Activated effector memory CD4-positive, alpha-beta T cell treated with anti-CD3 and anti-CD28 coated beads, Interleukin-2, amount 50 U/mL, for 16 hours (primary cell): ENCODE measurements at places on chromosomes 4 and X.

GRCh38 chr4:73964862-73965611 is 16.8 kb downstream of the PF4 start:
- DNase-seq = no peak

GRCh38 chr4:15004739-15005301 is 2.5 kb downstream of the CPEB2 start:
- DNase-seq = peak; percentile 83

DNA sequence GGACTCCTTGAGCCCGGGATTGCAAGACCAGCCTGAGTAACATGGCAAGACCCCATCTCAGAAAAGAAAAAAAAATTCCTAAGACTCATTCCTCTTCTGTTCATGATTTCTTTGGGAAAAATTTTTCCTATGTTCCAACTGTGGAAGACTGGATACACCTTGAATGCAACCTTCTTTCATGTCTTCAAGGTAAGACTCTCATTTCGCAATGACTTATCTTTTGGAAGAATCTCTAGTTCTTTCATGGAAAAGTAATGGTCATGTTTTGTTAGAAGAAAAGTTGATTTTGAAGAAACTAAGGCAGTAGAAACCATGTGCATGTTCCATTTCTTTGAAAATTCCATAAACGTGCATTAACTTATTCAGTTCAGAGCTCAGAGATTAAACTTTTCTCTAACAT is 26.0 kb upstream of the BBS12 start:
- DNase-seq = no peak

DNA sequence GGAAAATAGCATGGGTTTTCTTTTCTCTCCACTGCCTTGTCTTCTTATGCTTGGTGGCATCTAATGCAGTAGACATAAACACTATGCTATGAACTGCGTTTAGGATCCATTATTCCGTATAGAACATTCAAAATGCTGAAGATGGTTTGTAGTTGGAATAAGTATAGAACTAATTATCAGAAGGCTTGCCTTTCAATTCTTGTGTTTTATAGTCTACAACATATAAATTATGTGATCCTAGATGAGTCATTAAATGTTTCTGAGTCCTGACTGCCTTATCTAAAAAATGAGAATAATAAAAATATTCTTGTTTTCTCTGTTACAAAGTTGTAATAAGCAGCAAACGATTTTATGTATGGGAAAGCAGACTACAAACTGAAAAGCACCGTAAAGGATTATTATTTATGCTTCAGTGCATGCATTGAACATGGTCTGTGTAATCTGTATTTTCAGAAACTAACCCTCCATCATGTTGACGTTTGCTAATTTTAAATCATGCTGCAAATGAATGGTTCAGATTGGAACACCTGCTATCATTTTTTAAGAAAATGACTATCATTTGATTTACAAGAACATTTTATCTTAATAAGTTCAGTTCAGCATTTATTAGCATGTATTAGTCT is 335.9 kb upstream of the AADAT start:
- no peak for DNase-seq

DNA sequence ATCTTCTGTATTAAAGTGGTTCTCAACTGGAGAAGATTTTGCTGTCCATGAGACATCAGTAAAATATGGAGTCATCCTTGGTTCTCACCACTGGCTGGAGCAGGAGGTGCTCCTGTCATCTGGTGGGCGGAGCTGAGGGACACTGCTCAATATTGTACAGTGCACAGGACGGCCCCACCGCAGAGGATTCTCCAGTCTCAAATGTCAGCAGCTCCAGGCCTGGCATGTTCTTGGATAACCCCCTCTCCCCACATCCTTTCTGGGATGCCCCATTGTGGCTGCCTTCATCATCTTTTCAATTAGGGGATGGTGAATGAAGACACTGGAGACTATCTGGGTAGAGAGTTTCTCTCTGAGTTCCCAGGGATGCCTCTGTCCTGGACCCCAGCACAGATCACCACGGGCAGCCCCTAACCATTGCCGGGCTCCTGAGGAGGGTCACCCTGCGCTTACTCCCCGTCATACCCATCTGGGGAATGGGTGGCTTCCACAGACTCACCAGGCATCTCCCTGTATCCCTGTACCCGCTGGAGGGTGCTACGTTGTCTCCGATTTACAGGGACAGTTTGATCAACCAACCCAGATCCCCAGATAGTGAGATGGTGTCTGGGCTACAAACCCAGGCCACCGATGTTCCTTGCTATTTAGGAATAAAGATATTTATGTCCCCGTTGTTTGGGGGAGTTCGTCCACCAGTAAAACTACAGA is 21.9 kb upstream of the P2RY8 start:
- DNase-seq = peak; percentile 53

DNA sequence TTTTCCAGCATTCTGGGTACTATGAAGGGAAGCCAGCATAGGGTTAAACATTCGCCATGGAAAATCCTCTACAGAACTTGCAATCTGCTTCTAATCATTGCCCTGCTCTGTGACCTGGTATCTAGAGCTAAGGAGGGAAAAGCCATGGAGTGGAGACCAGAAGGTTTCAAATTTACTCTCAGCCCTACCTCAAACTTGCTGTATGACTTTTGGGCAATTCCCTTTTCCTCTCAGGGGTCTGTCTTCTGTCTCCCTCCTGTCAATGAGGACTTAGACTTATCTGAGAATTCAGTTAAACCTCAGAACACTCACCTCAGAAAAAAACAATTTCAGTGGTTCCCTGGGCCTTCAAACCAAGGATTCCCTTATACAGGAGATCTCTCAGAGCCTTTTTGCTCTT is 29.1 kb downstream of the ARHGEF9 start:
- no peak for DNase-seq

DNA sequence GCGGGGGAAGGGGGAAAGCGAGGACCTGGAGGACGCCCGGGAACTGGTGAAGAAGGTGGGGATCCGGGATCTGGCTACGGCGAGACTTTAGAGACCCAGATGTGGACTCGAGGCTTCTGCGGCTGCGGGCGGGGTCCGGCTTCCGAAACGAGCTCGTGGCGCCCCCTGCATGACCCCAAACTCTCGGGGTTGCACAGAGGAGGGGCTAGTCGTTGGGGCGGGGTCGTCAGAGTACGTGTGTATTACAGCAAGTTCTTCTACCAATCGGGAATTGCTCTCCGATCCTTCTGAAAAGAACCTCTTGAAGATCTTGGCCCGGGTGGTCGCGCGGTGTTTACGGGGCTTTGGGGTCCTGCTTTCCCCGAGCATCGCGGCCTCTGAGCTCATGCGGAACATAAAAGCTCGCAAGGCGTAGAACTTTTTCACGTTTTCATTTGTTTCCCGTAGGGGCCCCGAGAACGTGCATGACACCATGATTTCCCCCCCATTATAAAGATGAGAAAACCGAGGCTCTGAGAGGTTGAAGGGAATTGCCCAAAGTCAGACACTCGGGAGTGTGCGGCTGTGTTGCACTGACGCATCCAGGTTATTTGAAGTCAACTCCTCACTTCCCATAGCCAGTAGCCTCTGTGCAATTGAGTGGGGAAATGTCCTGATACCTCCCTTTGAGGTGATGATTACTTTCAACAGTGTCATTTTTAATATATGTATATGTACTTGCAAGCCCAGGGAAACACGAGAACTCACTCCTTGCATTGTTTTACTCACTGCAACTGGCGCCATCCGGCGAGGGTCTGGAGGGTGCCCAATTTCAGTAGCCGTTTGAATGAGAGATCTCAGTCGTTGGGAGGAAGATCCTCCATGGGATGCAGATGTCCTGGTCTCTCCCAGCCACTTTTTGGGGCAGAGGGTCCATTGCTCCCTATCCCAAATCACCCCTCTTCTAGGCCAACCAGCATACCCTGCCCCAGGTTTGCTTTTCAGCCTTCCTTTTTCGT is at the start of gene BEND4:
TSS of gene BEND4 (minus strand) at position 149 of the 998 bp plus-strand sequence. CDS start 512 bp downstream, outside the sequence.
- no peak for DNase-seq

DNA sequence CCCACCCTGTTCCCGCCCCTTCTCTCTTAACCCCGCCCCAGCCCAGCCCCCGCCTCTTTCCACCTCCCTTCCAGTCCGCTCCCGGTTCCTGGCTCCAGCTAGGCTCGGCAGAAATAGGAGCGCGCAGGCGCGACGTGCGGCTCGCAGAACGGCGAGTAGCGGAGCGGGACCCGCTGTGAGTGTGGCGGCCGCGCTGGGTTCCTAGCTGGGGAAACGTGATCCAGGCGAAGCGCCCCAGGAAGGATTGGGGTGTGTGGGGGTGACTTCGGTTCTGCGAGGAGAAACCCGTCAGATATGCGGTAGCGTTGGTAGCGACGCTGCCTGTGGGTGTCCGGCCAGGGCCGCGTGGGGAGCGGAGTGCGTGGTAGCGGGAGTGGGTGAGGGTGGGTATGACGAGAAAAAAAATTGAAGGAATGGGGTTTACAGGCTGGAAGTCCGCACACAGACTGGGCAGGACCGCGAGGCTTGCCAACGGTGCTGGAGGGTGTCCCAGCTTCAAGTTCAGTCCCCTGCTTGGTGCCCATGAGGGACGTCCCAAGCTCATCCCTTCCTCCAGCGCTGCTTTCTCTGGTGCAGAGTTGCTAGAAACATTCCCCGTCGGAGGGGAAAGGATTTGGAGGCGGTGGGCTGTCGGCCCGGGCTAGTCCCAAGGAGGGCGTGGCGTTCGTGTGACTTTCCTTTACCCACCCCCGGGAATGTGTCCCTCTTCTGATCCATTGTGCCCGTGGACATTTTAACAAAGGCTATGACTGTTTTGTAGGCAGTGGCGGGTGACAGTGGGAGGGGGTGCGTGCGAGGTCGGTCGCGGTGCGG is at the start of gene PRRG1:
TSS of gene PRRG1 (plus strand) at position 144 of the 813 bp plus-strand sequence. CDS start 56,886 bp downstream, outside the sequence.
- DNase-seq = no peak

- no peak for DNase-seq
Observed at GRCh38 chrX:116272322-116272721, 101.8 kb downstream of the AGTR2 start.

DNA sequence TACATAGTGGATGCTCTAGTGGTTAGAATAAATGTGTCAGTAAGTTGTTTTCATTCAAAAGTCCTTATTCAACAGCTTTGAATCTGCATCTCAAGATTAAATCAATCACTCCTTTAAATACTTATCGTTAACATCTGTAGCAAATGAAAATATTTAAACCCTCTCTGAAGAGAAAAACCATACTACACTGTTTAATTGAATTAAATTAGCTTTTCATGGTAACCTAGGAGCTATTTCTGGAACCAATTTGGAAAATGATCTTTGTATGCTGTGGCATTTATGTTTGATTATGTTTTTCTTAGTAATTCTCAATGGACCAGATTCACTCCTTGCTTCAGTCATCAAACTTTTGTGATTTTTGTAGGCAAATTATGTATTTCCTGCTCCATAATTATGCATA is 9.7 kb downstream of the BMPR1B start:
- no peak for DNase-seq

- no peak for DNase-seq
Observed at GRCh38 chr4:113153529-113154101, 104.2 kb downstream of the ANK2 start.

- peak; percentile 64 for DNase-seq
Observed at GRCh38 chr4:924107-925096, 7.7 kb downstream of the GAK start.

- no peak for DNase-seq
Observed at GRCh38 chrX:110381216-110381615, 22.6 kb downstream of the RTL9 start.

GRCh38 chr4:40596522-40596921 is 33.1 kb downstream of the RBM47 start:
- no peak for DNase-seq

- no peak for DNase-seq
Observed at GRCh38 chr4:65566473-65566872, 103.8 kb downstream of the EPHA5 start.
